Central memory CD4-positive, alpha-beta T cell (primary cell): ENCODE measurements at places on chromosomes 16 and 17.
A peak's percentile ranks its signal among the peaks of the same experiment; 100 is the strongest.

- DNase-seq: peak; percentile 64
Measured at GRCh38 chr16:3187798-3188674, at the start of gene OR1F1. Gene OR1F1, plus strand, starts transcription at chr16:3188204.

GRCh38 chr16:31221357-31222160 is 4.6 kb upstream of the PYDC1 start:
- no peak for DNase-seq

- no peak for DNase-seq
Measured at GRCh38 chr16:19283637-19284036, 1.9 kb upstream of the CLEC19A start.

- no peak for DNase-seq
Measured at GRCh38 chr17:50954641-50955121, 88.5 kb upstream of the TOB1 start.

DNA sequence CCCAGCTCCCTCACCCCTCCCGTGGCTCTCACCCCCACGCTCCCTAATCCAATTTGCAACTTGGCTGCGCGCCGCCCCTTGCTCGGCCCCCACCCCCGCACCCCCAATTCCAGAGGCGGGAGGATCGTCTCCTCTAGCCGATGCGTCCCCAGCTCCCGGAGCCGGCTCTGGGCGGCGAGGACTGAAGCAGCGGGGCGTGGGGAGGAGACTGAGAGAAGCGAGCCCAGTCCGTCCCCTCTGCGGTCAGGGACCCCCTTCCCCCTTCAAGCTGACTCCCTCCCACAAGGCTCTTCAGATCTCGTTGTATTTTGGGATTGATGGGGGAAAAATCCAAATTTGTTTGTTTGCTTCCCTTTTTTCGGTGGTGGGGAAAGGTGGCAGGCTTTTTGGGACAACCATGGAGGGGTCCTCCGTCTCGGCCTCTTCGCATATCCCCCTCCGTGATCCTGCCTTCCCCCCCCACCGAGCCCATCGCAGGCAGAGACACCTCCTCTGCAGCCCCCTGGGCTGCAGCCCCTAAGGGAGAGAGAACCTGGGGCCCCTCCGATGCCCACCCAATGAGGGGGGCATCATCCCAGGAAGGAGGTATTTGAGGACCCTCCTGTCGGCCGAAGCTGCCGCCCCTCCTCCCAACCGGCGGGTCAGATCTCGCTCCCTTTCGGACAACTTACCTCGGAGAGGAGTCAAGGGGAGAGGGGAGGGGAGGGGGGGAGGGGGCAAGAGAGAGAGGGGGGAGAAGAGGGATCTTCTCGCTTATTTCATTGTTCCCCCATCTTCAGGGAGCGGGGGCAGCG is 466 bp downstream of the NEUROD2 start:
- no peak for DNase-seq

GRCh38 chr16:23081675-23082119 is 67.6 kb downstream of the USP31 start:
- no peak for DNase-seq

DNA sequence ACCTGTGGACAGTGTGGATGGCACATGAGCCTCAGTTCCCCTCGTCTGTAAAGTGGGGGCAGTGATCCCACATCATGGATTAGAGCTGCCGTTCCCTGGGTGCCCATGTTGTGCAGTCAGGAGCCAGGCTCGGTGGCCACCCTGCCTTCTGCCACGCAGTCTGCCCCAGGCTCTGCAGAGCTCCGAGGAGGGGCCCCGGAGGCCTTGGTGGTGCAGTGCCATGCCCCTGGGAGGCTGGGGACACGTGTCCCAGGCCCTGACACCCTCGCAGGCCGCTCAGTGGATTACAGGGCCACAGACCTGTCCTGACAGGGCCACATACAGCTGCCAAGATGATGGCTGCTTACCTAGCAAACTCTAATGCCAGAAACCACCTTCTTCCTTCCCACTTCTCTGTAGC is 59.7 kb upstream of the ZNF469 start:
- no peak for DNase-seq

- no peak for DNase-seq
Measured at GRCh38 chr17:2386400-2387085, 14.3 kb downstream of the MNT start.

DNA sequence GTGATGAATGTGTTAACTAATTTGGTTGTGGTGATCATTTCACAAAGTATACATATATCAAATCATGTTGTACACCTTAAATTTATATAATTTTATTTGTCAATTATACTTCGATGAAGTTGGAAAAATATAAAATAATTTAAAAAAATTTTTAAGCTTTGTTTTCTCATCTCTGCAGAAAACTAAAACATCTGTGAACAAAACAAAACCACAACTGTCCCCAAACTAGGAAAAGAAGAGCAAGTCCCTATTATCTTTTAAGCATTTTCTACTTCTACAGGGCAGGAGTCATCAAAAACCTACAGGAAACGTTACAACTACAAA is 6.5 kb downstream of the HSDL1 start:
- no peak for DNase-seq

DNA sequence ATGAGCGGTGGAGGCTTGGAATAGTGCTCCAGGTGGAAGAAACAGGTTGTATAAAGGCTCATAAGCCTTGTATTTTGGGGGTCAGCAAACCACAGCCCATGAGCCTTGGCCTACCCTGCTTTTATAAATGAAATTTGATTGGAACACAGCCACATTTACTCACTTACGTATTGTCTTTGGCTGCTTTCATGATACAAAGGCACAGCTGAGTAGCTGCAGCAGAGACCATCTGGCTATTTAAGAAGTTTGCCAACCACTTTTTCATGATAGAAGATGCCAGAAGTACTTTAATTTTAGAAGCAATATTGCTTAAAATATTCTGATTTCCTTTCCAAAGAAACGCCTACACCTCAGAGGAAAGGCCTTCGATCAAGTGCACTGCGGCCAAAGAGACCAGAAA is 73.8 kb downstream of the C17orf58 start:
- no peak for DNase-seq

- DNase-seq: no peak
Measured at GRCh38 chr17:81885869-81886548, 5.4 kb downstream of the ALYREF start.

GRCh38 chr17:46195939-46196716 is 2.9 kb upstream of the KANSL1 start:
- DNase-seq: no peak

DNA sequence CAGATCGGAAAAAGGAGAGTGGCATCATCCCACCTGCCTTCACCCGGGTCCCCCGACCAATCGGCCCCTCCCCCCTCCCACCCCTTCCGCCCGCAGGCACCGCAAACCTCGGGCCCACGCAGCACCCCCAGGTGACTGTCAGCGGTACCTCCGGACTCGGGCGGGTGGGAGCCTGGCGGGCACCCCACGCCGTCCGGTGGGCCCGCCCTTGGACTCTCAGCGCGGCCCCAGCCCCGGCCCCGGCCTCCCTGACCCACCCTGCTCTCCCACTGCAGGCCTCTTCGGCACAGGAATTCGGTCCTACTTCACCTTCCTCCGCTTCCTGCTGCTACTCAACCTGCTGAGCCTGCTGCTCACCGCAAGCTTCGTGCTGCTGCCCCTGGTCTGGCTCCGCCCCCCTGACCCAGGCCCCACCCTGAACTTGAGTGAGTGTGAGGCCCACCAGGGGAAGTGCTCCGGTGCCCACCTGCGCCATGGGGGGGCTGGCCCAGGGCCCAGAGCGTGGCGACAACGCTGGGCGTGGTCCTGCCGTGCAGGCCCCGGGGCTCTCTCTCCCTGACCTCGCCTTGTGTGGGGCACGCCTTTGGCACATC is 1.6 kb downstream of the TMC8 start:
- peak; percentile 62 for DNase-seq

- no peak for DNase-seq
Measured at GRCh38 chr16:51698647-51699046, 547.6 kb upstream of the SALL1 start.
